Stimulated activated CD8-positive, alpha-beta memory T cell treated with anti-CD3 and anti-CD28 coated beads, Interleukin-7, amount 100 ng/mL, for 1 hour (primary cell): ENCODE measurements at places on chromosomes 7 and 10.

DNA sequence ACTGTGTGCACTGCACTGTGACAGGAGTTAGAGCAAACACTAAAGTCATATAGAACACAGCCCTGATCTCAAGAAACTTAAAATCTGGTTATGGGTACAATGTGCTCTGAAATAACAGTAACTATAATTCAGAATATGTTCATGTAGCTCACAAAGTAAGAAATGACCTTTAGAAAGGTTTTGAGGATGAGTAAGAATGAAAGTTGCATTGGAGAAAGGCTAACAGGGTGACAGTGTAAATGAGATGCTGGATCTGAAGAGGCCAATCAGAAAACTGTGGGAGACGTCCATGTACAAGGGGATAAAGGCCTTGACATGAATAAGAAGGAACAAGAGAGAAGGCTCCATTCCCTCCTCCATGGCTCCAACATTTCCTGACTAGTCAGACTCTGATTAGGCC lies 124.7 kb downstream of the GRM3 start:
- DNase-seq, result no peak

- DNase-seq, result no peak
These were observed 24.4 kb upstream of the ASAH2 start for GRCh38 chr10:50275650-50276235.

GRCh38 chr7:14095233-14095950 lies 105.9 kb upstream of the ETV1 start:
- DNase-seq, result no peak

GRCh38 chr7:134850066-134850465 lies 70.6 kb downstream of the CALD1 start:
- DNase-seq, result no peak

GRCh38 chr10:123862421-123863182 lies 29.0 kb downstream of the CPXM2 start:
- DNase-seq, result no peak

GRCh38 chr10:34462056-34462455 lies 353.0 kb downstream of the PARD3 start:
- DNase-seq, result no peak

- no peak for DNase-seq
These were observed 78.3 kb upstream of the TMEM72 start for GRCh38 chr10:44832595-44833390.

- DNase-seq, result no peak
These were observed 63.8 kb downstream of the ENTPD1 start for GRCh38 chr10:95819620-95820329.

DNA sequence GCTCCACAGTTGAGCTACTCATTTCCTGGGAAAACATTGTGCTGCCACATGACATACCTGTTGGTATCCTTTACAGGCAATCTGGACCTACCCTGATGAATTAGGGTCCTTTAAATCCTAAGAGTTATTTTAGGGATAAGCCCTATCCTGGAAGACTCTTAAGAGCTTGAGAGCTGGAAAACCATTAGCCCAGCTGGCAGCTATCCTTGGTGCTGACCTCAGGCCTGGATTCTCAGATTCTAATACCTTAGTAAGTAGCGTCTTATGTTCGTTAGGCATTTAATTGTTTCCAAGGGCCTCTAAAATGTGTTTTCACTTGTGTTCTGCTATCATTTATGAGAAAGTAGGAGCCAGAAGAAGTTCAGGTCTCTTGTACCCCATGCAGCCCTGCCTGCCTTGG lies 93.0 kb upstream of the SORCS3 start:
- no peak for DNase-seq

DNA sequence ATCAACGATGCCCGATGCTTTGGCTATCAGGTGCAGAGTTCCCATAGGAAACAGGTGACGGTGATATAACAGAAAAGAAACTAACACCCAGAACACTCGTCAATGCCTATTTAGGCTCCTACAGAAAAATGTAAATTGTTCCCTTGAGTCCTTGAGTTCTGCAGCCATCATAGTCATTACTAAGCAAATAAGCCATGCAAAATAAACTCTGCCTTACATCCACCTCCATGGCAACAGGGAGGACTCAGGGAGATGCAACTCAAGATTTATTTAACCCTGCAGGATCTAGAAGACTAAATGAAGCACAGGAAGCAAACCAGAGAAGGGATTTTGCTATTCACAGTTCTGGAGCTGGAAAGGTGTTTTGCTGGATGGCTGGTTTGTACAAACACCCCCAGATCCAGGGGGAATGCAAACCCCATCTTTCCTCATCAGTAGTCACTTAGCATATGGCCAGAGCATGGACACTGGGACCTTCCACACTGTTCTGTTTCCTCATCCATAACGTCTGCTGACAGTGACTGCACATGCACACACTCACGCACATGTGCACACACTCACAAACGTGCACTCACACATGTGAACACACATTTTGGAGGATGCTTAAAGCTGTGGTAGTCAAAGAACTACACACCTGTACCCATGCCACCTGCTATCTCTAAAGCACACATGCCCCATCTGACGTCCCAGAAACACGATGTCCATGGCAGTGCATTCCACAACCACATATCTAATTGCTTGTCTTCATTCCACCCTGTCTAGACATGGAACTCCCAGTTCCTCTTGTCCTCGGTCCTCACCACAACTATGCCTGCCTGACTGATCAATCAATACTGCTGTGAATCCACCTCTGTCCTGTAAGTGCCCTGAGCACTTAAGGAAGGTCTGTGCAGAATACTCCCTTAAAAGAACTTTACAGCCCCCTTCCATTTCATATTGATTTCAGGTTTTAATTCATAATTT lies 178.2 kb downstream of the COBL start:
- DNase-seq, result no peak

DNA sequence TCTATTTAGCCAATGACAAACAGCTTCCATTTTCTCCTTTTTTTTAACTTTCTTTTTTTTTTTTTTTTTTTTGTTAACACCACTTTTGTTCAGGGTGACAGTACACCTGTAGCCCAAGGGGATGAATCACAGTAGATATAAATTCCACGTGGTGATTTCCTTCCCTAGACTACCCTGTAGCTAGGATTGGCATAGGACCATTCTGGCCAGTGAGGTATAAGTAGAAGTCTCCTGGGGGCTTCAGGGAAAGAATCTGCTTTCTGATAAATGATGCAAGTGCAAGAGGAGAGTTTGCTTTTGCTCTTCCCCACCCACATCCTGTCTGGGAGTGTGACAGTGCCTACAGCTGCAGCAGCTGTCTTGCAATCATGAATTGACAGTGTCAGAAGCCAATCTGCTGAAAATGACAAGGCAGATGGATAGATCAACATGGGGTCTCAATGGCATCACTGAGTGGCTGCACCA lies 63.2 kb upstream of the TOMM7 start:
- no peak for DNase-seq

DNA sequence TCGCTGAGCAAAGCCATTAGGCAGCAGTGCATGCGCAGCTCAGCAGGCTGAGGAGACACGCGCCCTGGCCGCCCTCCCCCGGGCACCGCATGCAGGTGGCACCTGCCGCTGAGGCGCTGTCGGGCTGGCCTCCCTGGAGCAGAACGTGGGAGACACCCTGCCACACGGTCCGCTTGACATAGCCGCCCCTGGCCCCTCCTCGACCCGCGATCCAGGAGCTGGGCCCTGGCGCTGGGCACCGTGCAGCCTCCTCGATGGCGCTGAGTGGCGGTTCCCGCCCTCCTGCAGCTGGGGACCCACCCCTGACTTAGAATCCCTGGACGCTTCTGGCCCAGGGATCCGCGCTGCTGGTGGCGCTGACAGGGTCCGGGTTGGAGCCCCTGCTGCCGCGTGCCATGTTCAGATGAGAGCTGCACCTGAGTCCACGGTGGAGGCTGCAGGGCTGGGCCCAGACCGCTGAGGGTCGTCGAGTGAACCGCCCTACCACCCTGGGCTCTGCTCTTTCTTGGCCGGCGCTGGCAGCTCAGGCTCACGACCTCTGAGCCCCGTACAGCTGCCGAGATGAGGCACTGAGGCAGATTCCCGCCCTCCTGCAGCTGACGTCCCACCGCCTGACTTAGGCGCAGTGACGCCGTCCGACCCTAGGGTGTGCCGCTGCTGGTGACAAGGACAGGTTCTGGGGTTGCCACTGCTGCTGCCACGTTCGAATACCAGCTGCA lies 116.8 kb downstream of the OR13A1 start:
- no peak for DNase-seq

DNA sequence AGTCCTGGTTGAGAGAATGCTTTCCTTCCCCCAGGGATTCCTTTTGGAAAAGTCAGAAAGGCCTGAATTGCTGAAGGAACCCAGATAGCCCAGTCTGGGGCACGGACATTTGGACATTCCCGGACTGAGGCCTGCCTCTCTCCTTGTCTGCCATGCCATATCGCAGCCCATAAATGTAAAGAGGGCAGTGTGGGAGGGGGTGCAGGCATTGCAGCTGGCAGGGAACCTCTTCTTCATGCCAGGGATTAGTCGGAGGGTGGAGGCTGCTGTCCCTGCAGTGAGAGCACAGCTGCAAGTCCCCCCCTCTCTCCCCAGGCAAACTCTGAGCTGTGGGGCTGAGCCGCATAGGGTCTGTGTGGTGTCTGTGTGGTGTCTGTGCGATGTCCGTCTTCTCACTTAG lies 486.0 kb upstream of the MKI67 start:
- no peak for DNase-seq

- no peak for DNase-seq
These were observed 391.1 kb upstream of the NPVF start for GRCh38 chr7:25619381-25619780.

GRCh38 chr7:141663081-141663849 lies 38.7 kb downstream of the DENND11 start:
- no peak for DNase-seq

DNA sequence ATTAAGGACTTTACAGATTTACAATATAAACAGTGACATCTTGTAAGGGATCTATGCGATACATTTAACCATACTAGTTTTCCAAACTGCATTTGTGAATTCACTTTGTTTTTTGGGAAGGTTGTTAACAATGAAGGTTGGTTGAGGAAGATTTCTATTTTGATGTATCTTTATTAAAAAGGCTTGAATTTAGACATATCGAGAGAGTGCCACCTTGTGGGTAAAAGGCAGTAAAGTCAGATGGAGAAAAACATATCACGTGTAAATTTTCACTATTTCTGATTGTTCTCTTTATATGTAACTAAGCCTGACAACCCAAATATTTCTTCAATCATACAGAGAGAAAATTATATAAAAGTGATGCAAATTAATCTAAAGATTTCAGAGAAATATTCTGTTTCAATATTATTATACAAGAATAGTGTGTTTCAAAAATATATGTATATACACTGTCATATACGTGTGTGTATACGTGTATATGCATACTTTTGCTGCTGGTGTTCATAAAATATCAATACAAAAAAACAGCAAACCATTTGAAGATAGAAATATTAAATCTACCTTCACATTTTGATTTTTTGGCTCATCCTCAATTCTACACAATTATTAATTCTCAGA lies 988.6 kb downstream of the SORCS1 start:
- no peak for DNase-seq

DNA sequence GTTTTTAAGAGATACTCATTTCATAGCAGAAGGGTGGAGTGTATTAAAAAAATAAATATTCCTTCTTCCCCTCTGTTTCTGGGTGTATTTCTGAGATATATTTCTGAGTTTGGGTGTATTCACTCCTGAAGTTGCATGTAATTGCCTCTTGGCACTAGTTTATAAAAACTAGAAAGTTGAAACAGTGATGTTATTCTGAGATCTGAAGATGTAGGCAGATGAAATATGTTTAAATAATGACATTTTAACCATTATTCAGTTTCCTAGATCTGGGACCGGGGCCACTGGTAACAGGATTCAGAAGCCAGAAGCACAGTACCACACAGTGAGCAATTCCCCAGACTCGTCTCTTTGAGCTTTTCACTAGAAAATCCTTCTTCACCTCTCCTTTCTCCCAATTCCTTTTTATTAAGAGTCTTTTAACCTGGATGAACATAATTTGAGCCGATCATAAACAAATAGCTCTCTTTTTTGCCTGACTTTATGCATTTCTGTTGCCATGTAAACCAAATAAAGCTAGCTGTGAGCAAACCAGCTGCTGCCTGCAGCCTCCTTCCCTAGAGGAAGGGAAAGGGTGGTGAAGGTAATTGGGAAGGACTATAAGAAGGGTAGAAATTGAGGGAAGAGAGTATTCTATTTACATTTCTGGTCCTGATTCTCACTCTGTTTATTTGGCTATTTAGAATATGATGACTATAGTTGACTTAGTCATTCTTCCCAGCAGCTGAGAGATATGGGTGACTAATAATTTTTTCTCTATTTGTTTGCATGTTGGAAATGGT lies 101.8 kb upstream of the STRIP2 start:
- no peak for DNase-seq

GRCh38 chr7:95684037-95684436 lies 87.7 kb upstream of the PDK4 start:
- DNase-seq, result no peak

DNA sequence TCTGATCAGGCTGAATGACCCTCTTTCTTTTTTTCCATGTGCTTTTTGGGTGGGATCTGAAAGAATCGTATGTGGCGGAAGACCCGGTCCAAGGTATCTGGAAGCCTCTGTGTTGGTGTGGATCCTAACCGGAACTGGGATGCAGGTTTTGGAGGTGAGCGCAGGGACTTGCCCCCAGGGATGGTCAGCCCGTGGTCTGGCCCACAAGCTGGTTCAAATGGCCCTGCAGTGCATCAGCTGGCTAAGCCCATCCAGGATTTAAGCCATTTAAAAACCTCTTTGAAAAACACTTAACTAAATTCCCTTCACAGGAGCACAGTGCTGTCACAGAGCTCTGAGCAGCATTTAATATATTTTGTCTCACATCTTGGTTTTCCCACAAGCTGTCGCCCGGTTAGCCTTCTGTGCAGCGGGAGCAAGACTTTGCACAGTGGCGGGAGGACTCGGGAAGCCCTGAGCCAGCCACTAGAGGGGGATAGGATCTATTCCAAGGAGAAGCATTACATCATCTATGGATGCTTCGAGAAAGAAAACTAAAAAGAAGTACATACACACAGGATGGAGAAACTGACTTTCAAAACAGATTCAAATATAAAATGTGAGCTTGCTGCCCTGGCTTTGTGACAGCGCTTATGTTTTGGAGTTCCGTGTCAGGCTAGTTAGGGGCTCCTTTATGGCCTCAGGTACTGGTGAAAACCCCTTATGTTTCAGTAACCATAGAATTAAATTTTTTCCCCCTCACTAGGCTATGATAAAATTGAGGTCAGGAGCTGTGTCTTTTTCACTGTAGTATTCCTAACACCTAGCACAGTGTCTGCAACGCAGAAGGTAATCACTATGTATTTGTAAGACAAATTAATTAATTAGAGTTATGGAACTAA lies 11.3 kb downstream of the CPA2 start:
- DNase-seq, result no peak

- DNase-seq, result no peak
These were observed 268.8 kb downstream of the RNLS start for GRCh38 chr10:88314362-88314761.
